Activated CD8-positive, alpha-beta memory T cell treated with anti-CD3 and anti-CD28 coated beads, Interleukin-2, amount 10 ng/mL, durations not matched to agents 7 days and 5 days (primary cell): ENCODE measurements at places on chromosomes 2 and 18. TPM values are rescaled to one million over a fixed set of nuclear protein-coding genes. Genes with fewer than 3 reads are reported as not detected.

The KIF1A gene
- total RNA-seq, result 4.6 TPM

The CYP27C1 gene
- total RNA-seq, result not detected

The POTEE gene
- total RNA-seq, result 0.32 TPM

The LONRF2 gene
- total RNA-seq, result 0.21 TPM

The LHCGR gene
- total RNA-seq, result not detected

The REG1A gene
- not detected for total RNA-seq

The CFC1 gene
- not detected for total RNA-seq

The VIL1 gene
- 0.73 TPM for total RNA-seq

The MTX2 gene
- 12.2 TPM for total RNA-seq

The COLEC12 gene
- not detected for total RNA-seq

The RBMS1 gene
- 41.8 TPM for total RNA-seq

The THOC1 gene
- total RNA-seq, result 48.3 TPM
